SJCRH30 (cell line): ENCODE measurements at places on chromosomes 5 and 9. TPM values are rescaled to one million over a fixed set of nuclear protein-coding genes. Genes with fewer than 3 reads are reported as not detected.

DNA sequence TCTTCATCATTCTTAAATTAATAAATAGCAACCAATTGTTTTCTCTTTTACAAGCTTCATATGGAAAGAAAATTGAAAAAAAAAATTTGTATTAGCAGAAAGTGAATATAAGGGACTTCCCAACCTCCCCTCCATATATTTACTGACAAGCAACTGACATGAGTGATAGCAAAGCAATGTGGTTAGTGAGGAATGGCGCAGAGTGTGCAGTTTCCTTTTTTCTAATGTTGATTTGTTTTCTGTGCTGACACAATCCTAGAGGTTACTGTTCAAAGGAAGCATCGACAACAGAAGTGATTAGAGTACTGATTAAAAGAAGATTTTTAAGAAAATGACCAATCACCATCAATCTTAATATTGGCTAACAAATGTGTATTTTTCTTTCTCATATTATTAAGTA is 1.7 kb upstream of the PTGER4 start:
- peaks cover 12% of the 10 kb centered on the region for H3K4me1 ChIP-seq
- peak overlapping the region; percentile 62 for H3K27ac ChIP-seq
- no peaks in the 10 kb centered on the region for H3K27me3 ChIP-seq
- H3K4me3 ChIP-seq, result peak overlapping the region; percentile 64
- H3K36me3 ChIP-seq, result no peaks in the 10 kb centered on the region; the same call in 1 of the 2 replicates
- DNase-seq, result no peak

- H3K27ac ChIP-seq, result no peak overlapping the region
- H3K27me3 ChIP-seq, result no peaks in the 10 kb centered on the region
- no peak overlapping the region for H3K4me3 ChIP-seq
- H3K36me3 ChIP-seq, result peaks cover 31% of the 10 kb centered on the region
- DNase-seq, result peak; percentile 80
- peaks cover 29% of the 10 kb centered on the region for H3K4me1 ChIP-seq
These were observed 15.1 kb downstream of the PDLIM4 start for GRCh38 chr5:132272311-132273210.

DNA sequence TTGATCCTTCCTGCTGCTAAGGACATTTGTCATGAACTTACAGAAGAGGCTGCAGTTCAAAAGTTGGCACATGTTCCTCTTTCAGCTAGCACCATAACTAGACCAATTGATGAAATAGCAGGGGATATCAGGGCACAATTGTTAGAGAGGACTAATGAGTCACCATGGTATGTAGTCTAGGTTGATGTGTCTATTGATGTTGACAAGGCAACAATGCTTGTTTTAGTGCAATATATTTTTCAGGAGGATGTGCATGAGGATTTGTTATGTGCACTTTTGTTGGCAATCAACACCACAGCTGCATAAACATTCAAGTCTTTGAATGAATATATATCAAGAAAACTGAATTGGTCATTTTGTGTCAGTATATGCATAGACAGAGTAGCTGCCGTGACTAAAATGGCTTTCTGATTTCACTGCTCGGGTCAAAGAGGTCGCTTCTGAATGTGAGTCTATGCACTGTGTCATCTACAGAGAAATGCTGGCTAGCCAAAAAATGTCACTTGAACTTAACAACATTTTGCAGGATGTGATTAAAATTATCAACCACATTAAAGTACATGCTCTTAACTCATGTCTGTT is 68.0 kb downstream of the FGF10 start:
- H3K4me3 ChIP-seq, result no peak overlapping the region
- peak overlapping the region; percentile 11; the same call in 1 of the 2 replicates for H3K27ac ChIP-seq
- H3K4me1 ChIP-seq, result peaks cover 6% of the 10 kb centered on the region; the same call in 1 of the 2 replicates
- no peaks in the 10 kb centered on the region for H3K36me3 ChIP-seq

DNA sequence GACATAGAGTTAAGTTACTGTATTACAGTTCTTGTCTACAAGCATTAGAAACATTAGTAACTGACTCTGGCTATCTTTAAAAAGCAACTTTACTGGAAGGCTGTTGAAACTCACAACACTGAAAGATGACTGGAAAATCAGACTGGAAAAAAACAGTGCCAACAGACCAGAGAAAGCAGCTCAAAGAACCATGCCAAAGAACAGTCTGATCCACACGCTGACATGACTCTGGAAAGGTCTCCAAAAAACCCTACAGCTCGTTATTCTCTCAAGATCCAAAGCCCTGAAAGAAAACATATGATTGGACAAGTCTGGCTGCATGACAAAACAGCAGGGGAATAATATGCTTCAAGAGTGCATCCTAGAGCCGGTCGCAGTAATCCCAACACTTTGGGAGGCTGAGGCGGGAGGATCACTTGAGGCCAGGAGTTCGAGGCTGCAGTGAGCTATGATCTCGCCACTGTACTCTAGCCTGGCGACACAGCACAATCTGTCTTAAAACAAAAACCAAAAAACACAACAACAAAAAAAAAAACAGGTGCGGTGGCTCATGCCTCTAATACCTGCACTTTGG is 5.6 kb downstream of the GOLPH3 start:
- no peak overlapping the region for H3K27ac ChIP-seq
- no peak for DNase-seq
- no peaks in the 10 kb centered on the region for H3K27me3 ChIP-seq
- H3K4me1 ChIP-seq, result no peaks in the 10 kb centered on the region; the same call in 1 of the 2 replicates
- no peak overlapping the region for H3K4me3 ChIP-seq

GRCh38 chr9:4654084-4654483 is 8.0 kb upstream of the PLPP6 start:
- H3K4me3 ChIP-seq, result peak overlapping the region; percentile 5; the same call in 1 of the 2 replicates
- no peaks in the 10 kb centered on the region for H3K27me3 ChIP-seq
- H3K4me1 ChIP-seq, result no peaks in the 10 kb centered on the region
- no peak overlapping the region for H3K27ac ChIP-seq
- DNase-seq, result peak; percentile 14
- H3K36me3 ChIP-seq, result no peaks in the 10 kb centered on the region

- H3K4me3 ChIP-seq, result no peak overlapping the region
- no peaks in the 10 kb centered on the region for H3K27me3 ChIP-seq
- H3K4me1 ChIP-seq, result peaks cover 9% of the 10 kb centered on the region
- no peak overlapping the region for H3K27ac ChIP-seq
- DNase-seq, result no peak
These were observed 26.9 kb upstream of the ADAM19 start for GRCh38 chr5:157602505-157602904.

GRCh38 chr5:158874343-158874742 is 225.4 kb downstream of the EBF1 start:
- H3K27me3 ChIP-seq, result no peaks in the 10 kb centered on the region
- no peak overlapping the region for H3K27ac ChIP-seq
- no peak overlapping the region for H3K4me3 ChIP-seq
- DNase-seq, result no peak

SAXO1 gene
- total RNA-seq, result not detected in 2 replicates

TAF11L5 gene
- not detected in 2 replicates for total RNA-seq

GRCh38 chr9:3074247-3074646 is 230.4 kb upstream of the PUM3 start:
- H3K36me3 ChIP-seq, result no peaks in the 10 kb centered on the region
- no peak overlapping the region for H3K4me3 ChIP-seq
- H3K27ac ChIP-seq, result no peak overlapping the region
- no peak for DNase-seq
- H3K27me3 ChIP-seq, result no peaks in the 10 kb centered on the region; the same call in 1 of the 2 replicates
- H3K4me1 ChIP-seq, result no peaks in the 10 kb centered on the region
